ENCODE measurements at places on chromosomes 2 and 18.

DNA sequence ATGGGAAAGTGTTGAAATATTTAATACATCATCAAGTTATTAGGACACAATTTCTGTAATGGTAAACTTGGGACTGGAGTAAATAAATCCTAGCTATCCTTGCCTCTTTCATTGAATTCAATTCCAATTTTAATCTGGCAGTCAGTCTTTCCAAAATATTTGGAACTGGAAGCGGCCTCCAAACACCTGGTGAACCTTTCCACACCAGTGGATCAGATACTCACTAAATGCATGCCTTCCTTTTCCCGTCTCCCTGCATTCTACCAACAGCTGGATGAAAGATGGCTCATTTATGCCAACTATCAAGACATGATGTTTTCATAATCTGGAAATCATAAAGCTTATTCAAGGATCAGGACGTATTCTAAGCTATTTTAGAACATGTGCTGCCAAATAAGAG, 488.2 kb upstream of the SPHKAP start:
- DNase-seq: no peak

DNA sequence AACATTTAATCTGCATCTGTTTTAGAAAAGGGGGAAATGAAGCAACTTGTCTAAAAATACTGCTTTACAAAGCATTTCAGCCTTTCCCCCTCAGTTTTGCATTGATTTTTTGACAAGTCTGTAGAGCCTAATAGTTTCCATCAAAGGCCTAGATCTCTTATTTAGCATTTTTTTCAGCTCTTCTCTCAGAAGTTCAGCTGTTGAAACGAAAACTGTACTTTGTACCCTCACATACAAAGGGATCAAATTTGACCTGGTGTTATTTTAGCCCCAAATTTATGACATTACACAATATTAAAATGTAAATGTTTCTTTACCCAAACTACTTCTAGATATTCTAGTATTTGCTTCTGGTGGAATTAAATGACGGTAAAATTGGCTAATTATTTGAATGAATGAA, 13.0 kb downstream of the YPEL5 start:
- DNase-seq: no peak

- DNase-seq: no peak
These were observed 18.2 kb downstream of the SLC8A1 start for GRCh38 chr2:40433736-40434135.

- no peak for DNase-seq
These were observed 229.7 kb downstream of the ANKRD36B start for GRCh38 chr2:97359861-97360584.

DNA sequence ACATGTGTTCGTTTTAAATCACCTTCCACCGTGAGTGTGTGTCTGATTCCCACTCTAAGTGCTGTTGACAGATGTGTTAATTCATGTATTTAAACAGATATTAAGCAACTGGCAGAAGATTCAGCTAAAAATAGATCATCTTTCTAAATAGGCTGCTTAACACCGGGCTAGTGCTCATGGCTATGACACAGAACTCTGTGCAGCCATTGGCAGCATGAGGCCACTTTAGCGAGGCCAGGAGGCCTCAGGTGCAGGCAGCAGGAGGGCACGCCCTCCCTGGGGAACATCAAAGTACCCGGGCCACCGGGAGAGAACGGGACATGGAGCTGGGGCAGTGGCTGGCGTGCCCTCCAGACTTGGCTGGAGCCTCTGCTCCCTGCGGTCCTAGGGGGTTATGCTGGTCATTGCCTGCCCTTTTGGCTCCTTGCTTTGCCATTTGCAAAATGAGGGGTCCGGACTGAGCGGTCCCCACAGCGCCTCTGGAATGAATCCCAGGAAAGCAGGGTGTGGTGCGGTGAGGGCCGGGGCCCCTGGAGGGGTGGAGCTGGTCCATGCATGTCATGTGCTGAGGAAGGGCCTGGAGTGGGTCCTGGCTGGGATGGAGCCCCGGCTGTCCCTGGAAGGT, 62.8 kb upstream of the HDAC4 start:
- no peak for DNase-seq

GRCh38 chr2:108288534-108289106, at the start of gene SULT1C2:
Gene SULT1C2, plus strand, starts transcription at chr2:108288895. Its CDS starts 4,773 bp downstream, at chr2:108293668.
- no peak for DNase-seq

DNA sequence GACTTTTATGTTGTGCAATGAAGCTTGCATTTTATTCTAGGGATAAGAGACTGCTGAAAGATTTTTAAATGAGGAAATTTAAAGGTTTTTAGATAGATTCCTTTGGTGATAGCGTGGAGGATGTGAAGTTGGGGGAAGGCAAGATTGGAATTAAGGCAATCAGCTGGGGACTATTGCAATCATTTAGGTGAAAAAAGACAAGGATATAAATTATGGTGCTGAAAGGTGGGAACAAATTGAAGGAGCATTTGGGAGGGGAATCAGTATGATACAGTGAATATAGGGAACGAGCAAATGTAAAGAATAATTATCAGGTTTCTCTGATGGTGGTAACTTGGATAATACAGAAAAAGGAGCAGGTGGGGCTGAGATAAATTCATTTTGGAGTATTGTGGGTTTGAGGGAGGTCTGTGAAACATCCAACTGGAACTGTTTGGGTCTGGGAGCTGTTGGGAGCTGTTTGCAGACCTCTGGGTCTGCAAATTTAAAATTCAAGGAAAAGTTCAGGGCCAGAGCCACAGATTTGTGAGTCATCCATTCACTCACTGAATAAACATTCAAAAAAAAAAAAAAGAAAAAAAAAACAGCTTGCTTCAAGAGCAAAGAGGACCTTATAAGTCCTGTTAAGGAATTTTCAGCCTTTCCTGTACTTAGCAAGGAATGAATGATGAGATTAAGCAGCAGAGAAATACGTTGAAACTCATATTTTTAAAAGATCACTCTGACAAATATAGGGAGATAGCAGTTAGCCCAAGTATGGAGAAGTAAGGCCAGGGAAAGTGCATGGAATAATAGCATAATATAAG, 257.5 kb upstream of the FN1 start:
- no peak for DNase-seq
